ENCODE measurements at places on chromosomes 7 and 10.

GRCh38 chr7:74294191-74294998 lies 5.2 kb downstream of the CLIP2 start:
- no peak for DNase-seq

DNA sequence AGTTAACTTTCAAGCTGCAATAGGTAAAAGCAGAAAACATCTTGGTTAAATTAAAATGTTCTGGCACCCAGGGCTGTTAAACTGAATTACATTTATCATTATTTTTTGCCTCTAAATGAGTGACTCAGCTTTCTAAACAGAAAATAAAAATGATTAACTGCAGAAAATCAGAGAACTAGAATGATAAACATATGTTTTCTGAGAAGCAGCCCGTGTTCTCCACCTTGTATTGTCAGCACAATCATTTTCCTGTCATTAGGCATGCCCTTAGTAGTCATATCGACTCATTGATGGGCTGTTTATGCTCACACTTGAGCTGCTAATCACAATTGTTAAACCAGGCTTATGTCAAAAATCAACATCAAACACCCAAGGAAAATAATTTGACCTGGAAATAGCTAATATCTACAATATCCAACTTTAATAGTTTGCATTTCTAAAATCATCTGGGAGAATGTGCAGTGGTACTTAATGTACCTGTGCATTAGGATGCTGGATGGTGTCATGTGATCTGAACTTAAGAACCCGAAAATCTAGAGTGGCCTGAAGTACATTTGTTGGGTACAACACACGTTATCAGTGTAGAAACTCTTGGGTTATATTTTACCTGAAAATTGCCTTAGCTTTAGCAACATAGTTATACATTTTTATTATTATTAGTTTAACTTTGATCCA lies 2.3 kb downstream of the MDFIC start:
- DNase-seq, result no peak

DNA sequence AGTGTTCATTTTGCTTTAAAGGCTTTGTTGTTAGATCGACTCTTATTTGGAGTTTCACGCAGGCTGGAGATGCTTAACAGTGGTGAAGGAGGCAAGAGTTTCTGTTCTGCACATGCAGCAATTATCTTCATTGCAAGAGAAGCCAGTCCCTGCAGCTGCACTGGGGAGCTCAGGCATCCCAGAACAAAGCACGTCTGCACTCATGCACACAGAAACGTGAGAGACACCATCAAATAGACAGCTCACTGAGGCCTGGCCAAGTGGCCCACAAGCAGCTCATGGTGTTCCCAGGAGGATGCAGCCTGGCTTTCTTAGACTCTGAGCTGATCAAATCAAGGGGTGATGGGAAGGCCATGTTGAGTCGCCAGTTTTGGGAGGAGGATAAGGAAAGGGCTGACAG lies 246.1 kb downstream of the CREB5 start:
- no peak for DNase-seq

DNA sequence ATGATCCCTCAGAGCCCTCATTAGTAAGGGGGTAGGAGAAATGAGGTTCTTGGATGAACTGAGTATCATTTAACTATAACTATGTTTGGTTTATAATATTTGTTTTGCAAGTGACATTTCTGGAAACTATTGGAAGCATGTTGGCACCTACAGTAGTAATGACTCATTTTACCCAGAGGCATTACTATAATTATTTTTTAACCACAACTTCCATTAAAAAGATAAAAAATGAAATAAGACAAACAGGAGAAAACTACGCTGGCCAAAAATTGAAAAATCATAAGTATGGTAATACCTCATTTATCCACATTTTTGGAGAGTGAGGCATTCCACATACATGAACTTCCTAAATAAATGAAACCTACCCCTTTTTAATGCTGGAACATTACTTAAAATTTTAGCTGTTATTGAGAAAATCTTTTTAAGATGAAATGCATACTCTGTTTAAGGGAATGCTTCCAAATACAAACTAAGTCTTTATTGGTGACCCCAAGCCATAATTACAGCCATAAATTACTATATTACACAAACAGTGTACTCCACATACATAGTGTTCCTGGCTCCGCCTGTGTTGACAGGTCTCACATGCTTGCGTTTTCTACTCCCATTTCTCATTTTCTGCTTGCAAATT lies 84.6 kb upstream of the CAPZA2 start:
- DNase-seq, result no peak

DNA sequence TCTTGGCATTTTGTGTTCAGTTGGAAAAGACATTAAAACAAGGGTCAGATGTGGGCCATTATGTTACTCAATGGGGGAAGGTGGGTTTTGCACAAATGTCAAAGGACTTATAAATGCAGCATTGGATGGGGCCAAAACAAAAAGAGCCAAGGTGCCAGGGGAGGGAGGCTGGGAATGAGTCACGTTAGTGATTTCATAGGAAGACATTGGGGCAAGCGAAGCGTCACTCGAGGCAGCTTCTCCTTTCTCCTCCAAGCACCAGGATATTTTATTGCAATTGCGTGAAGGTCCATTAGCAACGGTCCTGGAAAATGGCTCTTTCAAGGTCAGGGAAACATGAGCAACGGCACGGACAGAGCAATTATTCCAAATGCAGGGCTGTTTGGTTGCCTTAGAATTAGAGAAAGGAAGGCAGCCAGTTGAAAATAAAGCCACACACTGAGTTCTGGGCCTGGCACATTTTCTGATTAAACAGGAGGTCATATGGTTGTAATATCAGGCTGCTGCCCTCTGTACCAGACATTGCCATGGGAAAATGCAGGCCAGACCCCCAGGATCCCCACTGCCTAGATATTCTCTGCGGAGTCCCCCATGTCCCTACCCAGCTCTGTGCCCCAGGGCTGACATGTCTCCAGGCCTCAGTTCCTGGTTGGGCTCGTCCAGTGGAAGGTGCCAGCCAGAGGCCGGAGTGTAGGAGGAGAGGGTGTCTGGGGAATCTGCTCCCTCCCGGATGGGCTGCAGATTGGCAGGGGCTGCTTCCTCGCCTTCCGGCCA lies 63.3 kb upstream of the NANOS1 start:
- no peak for DNase-seq

DNA sequence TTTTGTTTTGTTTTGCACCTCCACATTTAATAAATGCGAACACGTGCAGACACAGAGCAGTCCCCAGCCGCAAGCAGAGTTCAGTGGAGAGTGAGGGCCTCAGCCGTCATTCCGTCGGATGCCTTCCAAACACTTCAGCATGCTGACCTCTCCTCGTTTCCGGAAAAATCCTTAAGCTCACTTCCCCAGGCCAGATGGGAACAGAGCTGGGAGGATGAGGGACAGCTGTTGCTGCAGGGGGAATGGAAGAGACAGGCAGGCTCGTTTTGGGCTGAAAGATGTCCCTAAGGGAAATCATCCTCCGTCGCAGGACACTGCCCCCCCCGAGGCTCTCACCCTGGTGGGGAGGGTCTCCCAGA lies 17.2 kb upstream of the FGFR2 start:
- no peak for DNase-seq

- DNase-seq, result no peak
These were observed 39.8 kb downstream of the ITPRID1 start for GRCh38 chr7:31553661-31554081.

DNA sequence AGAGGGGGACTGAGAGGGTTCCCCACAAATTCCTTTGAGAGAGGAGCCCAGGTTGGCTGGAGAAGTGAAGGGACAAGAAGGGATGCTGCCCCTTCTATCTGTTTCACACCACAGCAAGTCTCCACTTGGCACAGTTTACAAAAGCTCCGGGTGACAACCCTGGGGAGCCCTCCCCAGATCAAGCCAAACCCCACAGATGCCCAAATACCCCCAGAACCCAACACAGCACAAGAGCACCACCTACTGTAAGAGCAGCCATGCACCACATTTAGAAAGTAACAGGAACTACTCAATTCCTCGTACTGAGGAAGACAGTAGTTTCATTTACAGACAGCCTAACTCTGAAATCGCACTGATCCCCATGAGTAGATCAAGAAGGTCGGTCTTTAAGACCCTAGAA lies 67.8 kb upstream of the ATP6V0A4 start:
- no peak for DNase-seq

GRCh38 chr10:103555712-103556111 lies 62.2 kb downstream of the NEURL1 start:
- no peak for DNase-seq

- DNase-seq, result no peak
These were observed 135.6 kb downstream of the TCERG1L start for GRCh38 chr10:131175891-131176290.

- DNase-seq, result no peak
These were observed 57.5 kb upstream of the CREB5 start for GRCh38 chr7:28354601-28355402.

DNA sequence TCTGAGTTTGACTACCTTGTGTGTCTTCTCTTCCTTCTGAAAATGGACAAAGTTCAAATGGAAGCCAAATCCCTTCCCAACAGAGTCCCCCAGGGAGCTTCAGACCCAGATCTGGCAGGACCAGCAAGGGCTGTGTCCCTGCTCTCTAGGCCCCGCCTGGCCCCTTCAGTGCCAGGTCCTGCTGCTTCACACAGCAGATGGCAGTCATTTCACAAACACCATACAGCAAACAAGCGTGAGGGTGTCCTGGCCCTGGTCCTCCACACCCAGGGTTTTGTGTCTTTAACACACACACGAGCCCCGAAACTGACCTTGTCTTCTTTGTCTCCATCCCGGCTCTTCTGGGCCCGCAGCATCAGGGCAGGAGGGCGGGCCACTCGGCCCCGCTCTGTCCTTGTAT lies 145.0 kb downstream of the TCERG1L start:
- no peak for DNase-seq

- DNase-seq, result no peak
These were observed 80.9 kb downstream of the PFKFB3 start for GRCh38 chr10:6283655-6284054.

DNA sequence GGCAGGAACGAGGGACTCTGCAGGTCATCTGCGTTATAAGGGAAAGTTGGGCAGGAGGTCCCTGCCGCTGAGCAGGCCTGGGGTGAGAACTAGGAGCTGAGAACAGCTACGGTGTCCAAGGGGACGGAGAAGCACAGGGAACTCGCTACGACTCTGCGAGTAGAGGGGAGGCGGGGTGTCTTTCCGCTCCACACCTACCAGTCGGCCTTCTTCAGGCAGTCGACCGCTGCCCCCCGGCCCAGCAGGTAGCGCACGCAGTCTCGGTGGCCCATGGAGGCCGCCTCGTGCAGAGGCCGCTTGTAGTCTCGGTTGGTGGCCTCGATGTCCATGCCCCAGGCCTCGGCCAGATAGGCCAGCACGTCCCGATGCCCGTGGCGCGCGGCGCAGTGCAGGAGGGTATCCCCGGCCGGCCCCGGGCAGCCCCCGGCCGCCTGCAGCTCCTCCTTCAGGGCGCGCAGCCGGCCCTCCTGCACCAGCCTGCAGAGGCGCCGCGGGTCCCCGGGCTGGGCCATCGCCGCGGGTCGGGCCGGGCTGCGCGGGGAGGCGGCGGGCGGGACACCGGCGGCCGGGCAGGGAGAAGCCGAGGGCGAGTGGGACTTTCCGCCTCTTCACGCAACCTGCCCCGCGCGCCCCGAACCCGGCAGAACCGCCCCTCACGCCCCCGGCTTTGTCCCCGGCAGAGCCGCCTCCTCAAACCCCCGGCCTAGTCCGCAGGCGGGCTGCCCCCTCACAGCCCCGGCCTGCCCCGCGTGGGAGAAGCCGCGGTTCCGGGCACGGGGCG lies 660 bp downstream of the ANKRD16 start:
- peak; percentile 38 for DNase-seq

GRCh38 chr7:154744256-154744860 lies 258.6 kb downstream of the PAXIP1 start:
- DNase-seq, result no peak

GRCh38 chr10:58746474-58747185 lies 234.0 kb downstream of the BICC1 start:
- DNase-seq, result no peak

DNA sequence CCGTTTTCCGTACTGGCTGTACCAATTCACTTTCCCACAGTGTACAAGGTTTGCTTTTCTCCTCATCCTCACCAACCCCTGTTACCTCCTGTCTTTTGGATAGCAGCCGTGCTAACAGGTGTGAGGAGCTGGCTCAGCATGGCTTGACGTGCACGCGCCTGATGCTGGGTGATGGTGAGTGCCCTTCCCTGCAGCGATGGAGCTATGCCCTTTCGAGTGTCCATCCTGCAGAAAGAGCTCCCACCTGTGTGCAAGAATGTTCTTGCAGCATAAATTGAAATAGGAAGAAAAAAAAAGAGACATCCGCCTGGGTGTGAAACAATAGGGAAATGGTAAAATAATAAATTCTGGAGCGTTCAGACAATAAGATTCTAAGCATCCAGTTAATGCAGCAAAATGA lies 9.5 kb upstream of the UBE3C start:
- DNase-seq, result no peak

DNA sequence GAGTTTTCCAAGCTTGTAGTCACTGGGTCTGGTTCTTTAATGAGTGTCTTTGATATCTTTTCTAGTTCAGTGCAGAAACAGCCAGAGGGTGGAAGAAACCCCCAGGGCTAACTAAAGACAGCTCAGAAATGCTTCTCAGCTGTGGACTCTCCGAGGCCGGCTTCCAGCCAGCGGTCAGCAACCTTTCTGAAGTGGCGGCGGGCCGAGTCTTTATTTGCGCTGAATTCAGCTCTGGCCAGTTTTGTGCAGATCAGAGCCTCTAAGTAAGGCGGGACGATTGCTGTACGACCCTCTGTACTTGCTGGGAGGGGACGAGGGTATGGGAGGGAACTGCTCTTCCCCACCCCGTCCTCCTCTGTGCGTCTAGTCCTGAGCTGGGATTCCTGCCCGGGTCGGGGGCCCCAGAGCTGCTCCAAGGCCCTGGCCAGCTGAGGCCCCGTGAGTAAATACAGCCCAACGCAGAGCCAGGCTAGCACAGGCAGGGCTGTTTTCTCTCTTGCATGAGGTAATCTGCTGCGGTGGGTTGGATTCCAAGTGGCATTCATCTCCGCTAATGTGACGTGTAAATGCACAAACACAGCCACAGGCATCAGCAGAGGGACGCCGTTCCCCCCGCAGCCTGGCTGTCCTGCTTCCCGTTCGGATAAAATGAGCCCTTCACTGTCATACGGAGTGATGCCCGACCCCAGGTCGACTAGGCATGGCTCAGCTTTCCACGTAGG lies 159.8 kb downstream of the PIP4K2A start:
- DNase-seq, result no peak

DNA sequence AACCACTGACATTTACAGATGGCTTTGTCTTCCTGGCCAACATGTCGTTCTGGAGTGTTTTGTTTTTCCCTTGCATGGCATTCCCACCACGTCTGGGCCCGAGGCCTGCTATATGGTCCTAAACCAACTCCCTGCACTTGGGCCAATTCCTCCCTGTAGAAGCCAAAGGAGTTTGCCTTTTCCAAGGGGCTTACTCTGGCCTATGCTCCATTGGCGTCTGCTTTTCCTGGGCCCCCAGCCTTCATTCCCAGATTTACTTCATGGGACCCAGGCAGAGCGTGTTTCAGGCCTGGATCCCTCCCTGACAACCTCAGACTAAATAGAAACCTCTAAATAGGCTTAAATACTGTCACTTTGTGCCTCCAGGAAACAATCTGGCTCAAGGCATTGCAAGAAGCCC lies 60.7 kb downstream of the MINDY4 start:
- no peak for DNase-seq

- DNase-seq, result no peak
These were observed 31.7 kb upstream of the DGKI start for GRCh38 chr7:137878333-137878961.

Measured in stimulated activated CD4-positive, alpha-beta T cell treated with anti-CD3 and anti-CD28 coated beads, Interleukin-4, amount 100 ng/mL, for 4 hours (primary cell).